ENCODE measurements at places on chromosomes 13 and 19. TPM values are rescaled to one million over a fixed set of nuclear protein-coding genes. Genes with fewer than 3 reads are reported as not detected.

GRCh38 chr13:63288576-63288975, 1872.9 kb upstream of the PCDH20 start:
- no peak for DNase-seq

DNA sequence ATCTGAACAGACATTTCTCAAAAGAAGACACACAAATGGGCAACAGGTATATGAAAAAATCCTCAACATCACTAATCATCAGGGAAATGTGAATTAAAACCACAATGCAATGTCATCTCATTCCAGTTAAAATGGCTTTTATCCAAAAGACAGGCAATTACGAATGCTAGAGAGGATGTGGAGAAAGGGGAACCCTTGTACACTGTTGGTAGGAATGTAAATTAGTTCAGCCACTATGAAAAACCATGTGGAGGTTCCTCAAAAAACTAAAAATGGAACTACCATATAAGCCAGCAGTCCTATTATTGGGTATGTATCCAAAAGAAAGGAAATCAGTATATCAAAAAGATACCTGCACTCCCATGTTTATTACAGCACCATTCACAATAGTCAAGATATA, 24.7 kb upstream of the ZC3H13 start:
- DNase-seq: no peak

DNA sequence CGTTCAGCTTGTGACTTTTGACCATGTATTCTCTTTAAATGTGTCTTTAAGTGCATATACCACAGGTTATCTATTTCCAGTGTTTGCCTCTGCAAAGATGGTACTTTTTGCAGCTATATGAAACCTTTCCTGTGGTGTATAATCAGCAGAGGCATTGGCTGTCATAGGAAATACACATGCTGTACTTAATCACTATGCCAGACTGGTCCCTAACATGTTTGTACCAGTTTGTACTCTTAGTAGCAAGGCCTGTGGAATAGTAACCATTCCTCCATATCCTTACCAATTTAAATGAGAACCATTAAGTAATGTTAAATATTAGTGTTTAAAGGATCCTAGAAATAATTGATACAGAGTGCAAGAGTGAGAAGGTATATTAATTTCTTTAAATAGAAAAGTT, 69.8 kb downstream of the CDK8 start:
- DNase-seq: no peak

Gene LRG1
- 1.0 TPM for total RNA-seq

DNA sequence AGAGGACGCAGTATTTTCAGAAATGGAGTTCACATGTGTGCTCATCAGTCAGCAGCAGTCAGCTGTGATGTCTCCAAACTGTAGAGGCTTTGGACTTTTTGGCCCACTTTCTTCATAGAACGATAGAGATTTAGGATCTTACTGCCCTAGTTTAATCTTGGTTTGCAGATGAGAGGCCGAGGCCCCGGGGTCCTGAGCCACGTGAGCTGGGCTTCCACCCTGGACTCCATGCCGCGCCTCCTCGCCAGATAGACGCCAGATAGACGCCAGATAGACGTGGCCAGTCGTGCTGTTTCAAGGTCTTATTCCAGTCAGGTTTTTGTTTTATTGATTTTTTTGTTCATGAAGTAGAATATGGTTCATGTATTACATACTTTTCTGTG, 11.7 kb upstream of the MCF2L start:
- DNase-seq: no peak

GRCh38 chr19:1000095-1000494, at the start of gene GRIN3B:
TSS of gene GRIN3B (plus strand) at chr19:1000419. CDS start at chr19:1000438, 19 bp downstream.
- DNase-seq: peak; percentile 82

Gene FAM216B
- not detected for total RNA-seq

- no peak for DNase-seq
These were observed 189.3 kb upstream of the SPRY2 start for GRCh38 chr13:80530191-80530590.

- peak; percentile 43 for DNase-seq
These were observed 82.1 kb downstream of the ZNF429 start for GRCh38 chr19:21587549-21587948.

Gene SYT5
- 23.7 TPM for total RNA-seq

Gene PRODH2
- 0.64 TPM for total RNA-seq

DNA sequence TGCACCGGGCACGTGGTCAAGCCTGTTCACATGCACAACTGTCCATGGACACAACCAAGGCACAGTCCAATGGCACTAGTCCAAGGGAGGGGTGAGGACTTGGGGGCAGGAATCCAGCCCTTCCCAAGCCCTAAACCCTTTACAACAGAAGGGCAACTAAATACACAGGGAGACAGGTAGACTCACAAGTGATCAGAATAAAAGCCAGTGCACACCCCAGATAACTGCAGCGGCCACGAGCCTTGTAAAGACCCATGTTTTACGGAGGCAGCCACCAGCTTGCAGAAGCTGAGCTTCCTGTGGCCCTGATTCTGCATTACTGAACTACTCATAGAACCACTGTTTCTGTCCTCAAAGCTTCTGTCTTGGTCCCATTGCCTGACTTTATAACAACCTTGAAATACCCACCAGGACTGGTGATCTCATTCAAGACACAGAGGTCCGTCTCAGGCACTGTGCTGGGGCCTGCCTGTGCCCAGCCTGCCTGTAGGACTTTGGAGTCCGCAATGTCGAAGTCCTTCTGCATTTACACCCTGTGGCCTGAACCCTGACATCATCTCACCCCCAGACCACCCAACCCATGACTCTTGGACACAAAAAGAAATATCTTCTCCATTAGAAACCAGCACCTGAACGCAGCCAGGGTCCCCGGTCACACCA, 181.2 kb downstream of the COL4A1 start:
- DNase-seq: no peak

- DNase-seq: no peak
These were observed 78.8 kb downstream of the FGF14 start for GRCh38 chr13:102323012-102323411.

- no peak for DNase-seq
These were observed 6.5 kb downstream of the RNF225 start for GRCh38 chr19:58401840-58402421.

GRCh38 chr13:107144432-107144831, 576.5 kb upstream of the ARGLU1 start:
- no peak for DNase-seq

GRCh38 chr13:67292886-67293285, 62.8 kb upstream of the PCDH9 start:
- no peak for DNase-seq

GRCh38 chr13:108993346-108993745, 363.9 kb downstream of the MYO16 start:
- DNase-seq: no peak

- no peak for DNase-seq
These were observed 67.0 kb upstream of the SIAH3 start for GRCh38 chr13:45918597-45918996.

DNA sequence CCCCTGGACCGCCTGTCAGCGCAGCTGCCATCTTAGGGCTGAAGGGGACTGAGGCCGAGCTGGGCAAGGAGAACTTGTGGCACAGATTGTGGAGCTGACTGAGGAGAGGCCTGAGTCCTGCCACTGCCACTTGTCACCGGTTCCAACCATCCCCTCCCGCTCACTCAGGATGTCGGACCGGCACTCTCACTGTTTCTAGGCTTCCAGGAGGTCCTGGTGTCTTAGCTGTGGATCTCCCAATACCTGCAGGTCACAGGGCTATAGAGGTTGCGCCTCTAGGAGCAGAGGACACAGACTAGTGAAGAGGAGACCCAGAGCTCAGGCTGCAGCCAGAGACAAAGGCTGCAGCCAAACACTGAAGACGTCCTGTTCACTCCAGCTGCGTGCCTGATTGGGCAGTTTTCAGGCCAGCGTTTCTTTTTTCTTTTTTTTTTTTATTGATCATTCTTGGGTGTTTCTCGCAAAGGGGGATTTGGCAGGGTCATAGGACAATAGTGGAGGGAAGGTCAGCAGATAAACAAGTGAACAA, 15.3 kb upstream of the ZNF486 start:
- DNase-seq: peak; percentile 38

DNA sequence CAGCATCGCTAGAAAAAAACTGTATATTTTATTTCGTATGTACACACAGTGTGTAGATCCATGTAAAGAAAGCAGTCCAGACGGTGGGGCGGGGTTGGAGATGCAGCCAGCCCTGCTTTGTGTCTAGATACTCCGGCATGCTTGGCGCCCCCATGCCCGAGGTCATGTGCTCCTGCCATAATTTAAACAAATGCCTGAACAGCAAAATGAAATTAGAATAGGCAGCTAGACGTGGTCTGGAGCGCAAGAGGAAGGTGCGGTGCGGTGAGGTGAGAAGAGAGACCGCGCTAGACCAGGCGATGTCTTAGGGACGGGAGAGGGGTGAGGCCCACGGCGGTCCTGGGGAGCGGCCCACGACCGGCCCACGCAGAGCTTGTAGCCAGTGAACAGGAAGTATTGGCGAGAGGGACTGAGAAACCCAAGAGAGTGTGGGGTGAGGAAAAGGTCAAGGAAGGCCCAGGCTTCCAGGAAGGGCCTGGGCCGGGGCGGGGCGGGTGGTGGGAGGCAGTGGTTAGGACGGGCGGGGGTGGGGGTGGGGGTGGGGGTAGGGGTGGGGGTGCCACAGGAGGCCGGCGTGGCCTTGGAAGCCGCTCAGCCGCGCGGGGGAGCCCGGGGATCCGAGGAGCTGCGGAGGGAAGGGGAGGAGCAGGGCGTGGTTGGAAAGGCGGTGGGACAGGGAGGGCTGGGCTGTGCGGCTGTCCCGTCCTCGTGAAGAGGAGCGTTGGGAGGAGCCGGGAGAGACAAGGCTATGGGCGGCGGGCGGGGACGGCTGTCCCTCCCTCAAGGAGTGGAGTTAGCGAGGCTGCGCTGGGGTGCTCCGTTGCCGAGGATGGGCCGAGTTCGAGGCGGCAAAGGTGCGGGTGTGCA, 254.7 kb upstream of the SGCG start:
- peak; percentile 65 for DNase-seq

Gene CYP4F2
- total RNA-seq: not detected

DNA sequence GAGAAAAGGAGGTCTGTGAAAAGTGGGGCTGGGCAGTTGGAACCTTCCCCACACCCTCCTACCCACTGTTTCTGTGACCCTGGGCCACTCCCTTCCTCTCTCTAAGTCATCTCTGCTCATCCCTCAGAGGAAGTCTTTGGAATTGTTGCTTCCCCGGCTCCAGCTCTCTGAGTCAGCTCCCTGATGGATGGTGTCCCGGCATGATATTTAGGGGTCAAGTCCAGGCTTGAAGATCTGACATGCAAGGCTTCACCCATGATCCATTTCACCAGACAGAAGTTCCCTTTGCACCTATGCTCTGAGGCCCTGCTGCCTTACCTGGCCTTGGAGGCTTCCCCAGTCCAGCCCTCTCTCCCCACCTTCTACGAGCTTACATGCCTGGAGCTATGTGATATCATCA, 13.3 kb downstream of the EXOC3L2 start:
- no peak for DNase-seq

Gene F10
- 0.74 TPM for total RNA-seq

DNA sequence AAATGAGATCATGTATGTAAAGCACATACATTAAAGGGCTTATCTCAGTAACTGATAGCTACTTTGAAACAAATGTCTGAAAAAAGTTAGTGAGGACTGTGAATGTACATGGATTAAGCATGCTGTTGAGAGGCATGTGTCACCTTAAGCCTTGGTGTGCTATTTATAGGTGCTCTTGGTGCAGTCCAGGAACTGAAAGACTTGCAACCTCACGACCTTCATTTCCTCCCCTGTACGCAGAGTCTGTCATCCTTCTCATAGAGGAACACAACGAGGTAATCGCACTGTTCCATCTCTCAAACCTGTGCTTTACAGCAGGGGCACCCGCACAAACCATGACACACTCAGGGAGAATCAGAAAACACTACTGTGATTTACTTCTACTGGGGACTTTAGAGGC, 65.6 kb downstream of the UFM1 start:
- DNase-seq: no peak

Gene URAD
- not detected for total RNA-seq

GRCh38 chr13:40613192-40613818, 53.1 kb downstream of the FOXO1 start:
- DNase-seq: no peak

Gene ZNF66
- total RNA-seq: 20.0 TPM

Gene CYSLTR2
- 4.9 TPM for total RNA-seq

Gene B3GLCT
- 11.6 TPM for total RNA-seq

GRCh38 chr19:2497186-2497585, 21.3 kb downstream of the GADD45B start:
- no peak for DNase-seq

DNA sequence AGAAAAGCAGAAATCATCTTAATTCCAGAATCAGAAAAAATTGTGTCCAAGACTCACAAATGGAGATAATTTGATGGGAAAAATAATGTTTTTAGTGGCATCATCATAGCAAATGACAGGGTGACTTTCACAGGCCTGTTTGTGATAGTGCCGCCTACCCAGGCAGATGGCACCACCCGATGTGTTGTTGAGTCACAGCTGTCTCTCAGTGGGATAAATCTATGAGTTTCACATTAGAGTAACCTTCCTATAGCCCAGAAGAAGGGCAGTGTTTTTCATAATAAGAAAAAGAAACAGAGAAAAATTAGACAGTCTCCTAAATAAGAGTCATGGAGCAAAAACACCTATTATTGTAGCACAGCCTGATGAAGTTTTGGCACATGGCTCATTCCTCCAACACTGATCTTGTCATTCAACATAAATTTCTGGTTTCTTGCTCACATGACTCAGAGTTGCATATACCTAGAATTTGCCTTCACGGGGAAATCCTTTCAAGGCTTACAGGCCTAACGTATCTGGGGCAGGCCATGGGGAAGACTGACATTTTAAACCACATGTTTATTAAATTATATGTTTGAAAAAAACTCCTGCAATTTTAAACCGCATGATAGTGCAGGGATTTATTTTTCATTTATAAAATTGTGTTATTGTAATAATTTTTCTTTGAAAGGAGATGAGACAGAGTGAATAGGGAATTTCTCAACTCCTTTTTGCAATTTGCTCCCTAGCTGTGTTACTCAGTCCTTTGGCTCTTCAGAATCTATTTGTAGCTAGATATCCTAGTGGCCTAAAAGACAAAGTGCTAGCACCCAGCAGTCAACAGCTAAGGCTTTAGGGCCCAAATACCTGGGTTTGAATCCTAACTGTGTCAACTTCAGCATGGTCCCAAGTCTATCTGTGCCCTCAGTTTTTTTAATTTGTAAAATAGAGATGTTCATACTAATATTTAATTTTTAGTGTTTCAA, 393.7 kb downstream of the NDFIP2 start:
- no peak for DNase-seq

Gene KRTDAP
- not detected for total RNA-seq

DNA sequence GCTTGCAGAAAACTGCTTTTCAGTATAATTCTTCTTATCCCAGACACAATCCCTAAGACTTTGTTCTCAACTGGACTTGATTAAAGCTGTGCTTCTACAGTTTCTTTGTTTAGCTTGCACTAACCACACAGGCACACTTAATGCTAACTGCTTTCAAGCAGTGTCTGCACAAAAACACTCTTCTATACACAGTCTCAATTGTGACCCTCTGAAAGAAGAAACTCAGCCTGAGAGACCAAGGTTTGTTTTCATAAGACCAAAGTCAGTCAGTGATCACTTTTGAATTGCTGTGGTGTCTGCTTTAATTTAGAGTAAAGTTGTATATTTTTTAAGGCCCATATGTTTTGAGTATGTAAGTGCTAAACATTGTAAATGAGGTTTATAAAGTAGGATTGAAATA, 431.2 kb downstream of the KCTD12 start:
- DNase-seq: no peak

All from glutamatergic neuron (in vitro differentiated cells).